ENCODE measurements at places on chromosomes 2 and 18. TPM values are rescaled to one million over a fixed set of nuclear protein-coding genes. Genes with fewer than 3 reads are reported as not detected.

GRCh38 chr2:194883711-194884110, 773.3 kb upstream of the SLC39A10 start:
- H3K27ac ChIP-seq, result no peak overlapping the region
- no peaks in the 10 kb centered on the region for H3K4me1 ChIP-seq
- H3K36me3 ChIP-seq, result no peaks in the 10 kb centered on the region
- DNase-seq, result no peak
- H3K27me3 ChIP-seq, result no peaks in the 10 kb centered on the region

GRCh38 chr2:113966832-113967231, 76.9 kb downstream of the ACTR3 start:
- H3K36me3 ChIP-seq, result no peaks in the 10 kb centered on the region
- no peak for DNase-seq
- H3K27me3 ChIP-seq, result no peaks in the 10 kb centered on the region
- no peak overlapping the region for H3K27ac ChIP-seq

DNA sequence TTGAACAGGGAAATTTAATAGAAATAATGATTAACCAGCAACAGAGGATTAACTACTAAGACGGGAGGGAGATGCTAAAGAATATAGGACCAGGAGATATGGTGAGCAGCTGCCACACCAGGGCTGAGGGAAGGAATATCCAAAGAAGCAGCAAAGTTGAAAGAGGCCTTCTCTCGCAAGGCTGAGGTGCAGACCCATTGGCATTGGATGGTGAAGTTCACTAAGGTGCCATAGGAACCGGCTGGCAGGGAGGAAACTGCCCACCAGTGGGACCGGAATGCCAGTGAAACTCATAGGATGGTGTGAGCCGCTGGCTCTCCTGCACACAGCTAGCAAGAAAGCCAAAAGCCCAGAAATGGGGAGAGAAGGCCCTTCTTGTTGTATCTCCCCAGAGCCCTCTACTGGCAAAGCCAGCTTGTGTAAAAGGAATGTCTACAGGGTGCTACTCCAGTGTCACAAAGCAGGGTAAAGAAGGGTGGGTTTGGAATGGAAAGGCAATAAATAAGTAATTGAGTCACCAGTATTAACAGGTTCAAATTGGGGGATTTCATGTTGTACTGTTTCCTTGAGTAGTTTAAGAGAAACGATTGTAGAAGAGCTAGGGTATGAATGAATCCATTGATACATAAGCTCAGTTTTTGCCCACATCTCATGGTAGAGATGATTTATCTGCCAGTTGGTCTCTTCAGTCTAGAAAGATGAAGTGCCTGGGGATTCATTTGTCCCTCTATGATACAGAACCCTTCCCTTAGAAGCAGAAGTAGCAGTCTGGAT, 36.0 kb downstream of the FARP2 start:
- H3K27me3 ChIP-seq, result no peaks in the 10 kb centered on the region
- no peak for DNase-seq
- H3K36me3 ChIP-seq, result no peaks in the 10 kb centered on the region
- H3K4me1 ChIP-seq, result no peaks in the 10 kb centered on the region
- no peak overlapping the region for H3K4me3 ChIP-seq
- H3K27ac ChIP-seq, result no peak overlapping the region

- H3K36me3 ChIP-seq, result no peaks in the 10 kb centered on the region
- no peak overlapping the region for H3K4me3 ChIP-seq
- no peak for DNase-seq
- H3K4me1 ChIP-seq, result no peaks in the 10 kb centered on the region
- no peak overlapping the region for H3K27ac ChIP-seq
- H3K27me3 ChIP-seq, result no peaks in the 10 kb centered on the region
Observed at GRCh38 chr2:31219131-31219969, 2.0 kb upstream of the CAPN14 start.

GRCh38 chr18:70636991-70637390, 348.1 kb downstream of the SOCS6 start:
- DNase-seq, result no peak
- H3K36me3 ChIP-seq, result no peaks in the 10 kb centered on the region
- no peak overlapping the region for H3K4me3 ChIP-seq
- H3K4me1 ChIP-seq, result no peaks in the 10 kb centered on the region

DNA sequence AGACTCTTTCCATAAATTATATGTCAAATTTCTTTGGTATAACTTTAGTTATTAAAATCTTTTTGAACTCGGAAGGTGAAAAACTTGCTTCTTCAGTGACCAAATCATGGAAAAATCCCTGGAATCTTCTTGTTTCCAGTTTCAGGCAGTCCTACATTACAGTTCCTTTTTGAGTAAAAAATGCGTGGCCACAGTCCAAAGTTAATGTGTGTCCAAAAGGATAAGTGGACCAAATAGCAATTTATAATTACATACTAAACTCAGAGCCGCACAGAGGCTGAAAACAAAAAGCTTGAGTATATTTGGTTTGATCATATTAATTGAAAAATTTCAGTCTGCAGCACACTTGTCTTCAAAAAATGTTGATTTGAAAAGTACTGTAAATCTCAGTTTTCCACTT, 28.4 kb upstream of the DYNC2LI1 start:
- H3K27ac ChIP-seq, result peak overlapping the region; percentile 45
- H3K4me3 ChIP-seq, result no peak overlapping the region
- DNase-seq, result no peak
- H3K4me1 ChIP-seq, result no peaks in the 10 kb centered on the region

GRCh38 chr18:32763293-32763692, 9.5 kb downstream of the KLHL14 start:
- no peak overlapping the region for H3K27ac ChIP-seq
- H3K27me3 ChIP-seq, result no peaks in the 10 kb centered on the region
- DNase-seq, result no peak
- H3K4me3 ChIP-seq, result no peak overlapping the region

DNA sequence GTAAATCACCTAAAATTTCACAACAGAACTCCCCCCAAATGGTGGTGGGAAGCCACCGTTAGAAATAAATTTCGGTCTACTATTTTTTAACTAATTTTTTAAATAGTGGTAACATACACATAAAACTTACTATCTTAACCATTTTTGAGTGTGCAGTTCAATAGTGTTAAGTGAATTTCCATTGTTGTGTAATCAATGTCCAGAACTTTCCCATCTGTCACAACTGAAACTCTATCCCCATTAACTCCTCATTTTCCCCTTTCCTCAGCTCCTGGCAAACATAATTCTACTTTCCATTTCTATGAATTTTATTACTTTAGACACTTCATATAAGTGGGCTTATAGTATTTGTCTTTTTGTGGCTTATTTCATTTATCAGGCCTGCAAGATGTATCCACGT, 34.1 kb upstream of the HNMT start:
- DNase-seq, result no peak
- no peaks in the 10 kb centered on the region for H3K36me3 ChIP-seq
- no peak overlapping the region for H3K4me3 ChIP-seq
- H3K27ac ChIP-seq, result no peak overlapping the region
- no peaks in the 10 kb centered on the region for H3K4me1 ChIP-seq

GRCh38 chr2:222732489-222733178, 61.2 kb downstream of the MOGAT1 start:
- H3K27ac ChIP-seq, result no peak overlapping the region
- no peaks in the 10 kb centered on the region for H3K27me3 ChIP-seq
- no peak for DNase-seq
- no peaks in the 10 kb centered on the region for H3K36me3 ChIP-seq
- no peaks in the 10 kb centered on the region for H3K4me1 ChIP-seq

DNA sequence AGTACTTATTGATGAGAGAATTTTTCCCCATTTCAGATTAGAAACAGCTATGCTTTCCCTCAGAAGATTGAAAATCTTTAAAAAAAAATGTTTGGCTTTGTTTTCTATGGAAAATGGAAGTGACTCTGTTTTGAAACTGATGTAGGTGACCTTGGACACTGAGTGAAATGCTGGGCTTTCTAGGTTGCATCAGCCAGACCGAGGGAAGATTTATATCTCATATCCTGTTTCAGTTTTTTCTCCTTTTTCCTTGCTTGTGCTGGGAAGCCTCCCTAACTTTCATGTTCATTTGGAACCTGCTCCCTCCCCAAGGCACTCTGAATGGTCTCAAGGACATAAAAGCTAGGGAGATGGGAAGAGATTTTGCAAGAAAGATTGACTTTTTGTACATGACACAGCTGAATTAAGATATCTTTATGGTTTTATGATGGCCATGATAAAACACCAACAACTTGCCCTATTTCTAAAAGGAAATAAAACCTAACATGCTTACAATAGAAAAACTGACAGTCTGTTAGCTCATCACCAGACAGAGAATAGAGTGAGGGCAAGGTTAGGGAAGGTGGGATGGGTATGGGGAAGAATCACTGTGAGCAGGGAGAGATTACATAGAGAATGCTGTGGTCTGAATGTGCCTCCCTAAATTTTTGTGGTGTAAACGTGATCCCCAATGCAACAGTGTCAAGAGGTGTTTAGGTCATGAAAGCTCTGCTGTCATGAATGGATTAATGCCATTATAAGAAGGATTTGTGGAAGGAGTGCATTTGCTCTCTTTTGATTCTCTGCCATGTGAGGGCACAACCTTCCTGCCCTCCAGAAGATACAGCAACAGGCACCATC, 249.7 kb downstream of the TPGS2 start:
- H3K27me3 ChIP-seq, result no peaks in the 10 kb centered on the region
- H3K27ac ChIP-seq, result peak overlapping the region; percentile 61
- peaks cover 35% of the 10 kb centered on the region for H3K4me1 ChIP-seq
- H3K36me3 ChIP-seq, result no peaks in the 10 kb centered on the region

LYG1 gene
- total RNA-seq, result 0.78 TPM

DNA sequence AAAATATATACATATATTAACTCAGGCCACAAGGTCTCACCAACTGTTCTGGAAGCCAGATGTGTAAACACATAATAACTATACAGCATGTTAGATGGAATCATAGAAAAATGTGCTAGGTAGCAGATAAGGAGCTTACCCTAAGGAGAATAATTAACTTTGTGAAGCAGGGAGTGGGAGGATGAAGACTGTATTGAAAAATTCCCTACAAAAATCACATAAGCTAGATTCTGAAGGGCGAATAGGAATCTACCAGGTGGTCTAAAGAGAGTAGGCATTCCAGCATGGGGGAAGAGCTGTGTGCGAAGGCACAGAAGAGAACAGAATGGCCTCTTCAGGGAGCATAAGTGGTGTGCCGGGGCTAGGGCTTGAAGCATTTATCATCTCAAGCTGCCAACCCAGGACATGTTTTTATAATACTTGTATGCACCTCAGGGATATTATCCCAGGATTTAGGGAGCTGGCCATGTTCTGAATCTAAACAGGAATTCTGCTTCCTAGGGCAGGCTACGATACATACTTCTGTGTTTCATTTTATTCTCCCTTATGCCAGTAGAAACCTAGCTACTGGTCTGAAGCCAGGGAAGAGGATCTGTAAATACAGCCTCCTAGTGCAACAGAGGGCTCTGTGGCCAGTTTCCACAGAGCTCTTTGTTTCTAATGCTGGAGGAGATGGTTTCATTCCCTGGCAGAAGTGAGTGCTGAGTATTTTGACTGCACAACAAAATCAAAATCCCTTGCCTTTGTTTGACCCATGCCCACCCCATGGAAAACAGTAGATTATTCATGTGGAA, 56.7 kb downstream of the NEMP2 start:
- H3K4me1 ChIP-seq, result no peaks in the 10 kb centered on the region
- H3K36me3 ChIP-seq, result no peaks in the 10 kb centered on the region
- H3K4me3 ChIP-seq, result no peak overlapping the region

COX5B gene
- total RNA-seq, result 391 TPM

- H3K27me3 ChIP-seq, result no peaks in the 10 kb centered on the region
- no peaks in the 10 kb centered on the region for H3K36me3 ChIP-seq
- no peak overlapping the region for H3K27ac ChIP-seq
- no peak for DNase-seq
Observed at GRCh38 chr2:158586491-158586890, 129.7 kb downstream of the PKP4 start.

GRCh38 chr2:47704287-47704686, 78.7 kb upstream of the MSH6 start:
- H3K27me3 ChIP-seq, result no peaks in the 10 kb centered on the region
- H3K36me3 ChIP-seq, result no peaks in the 10 kb centered on the region
- no peak for DNase-seq
- no peak overlapping the region for H3K27ac ChIP-seq
- H3K4me3 ChIP-seq, result no peak overlapping the region
- H3K4me1 ChIP-seq, result no peaks in the 10 kb centered on the region

NETO1 gene
- total RNA-seq, result not detected

DNA sequence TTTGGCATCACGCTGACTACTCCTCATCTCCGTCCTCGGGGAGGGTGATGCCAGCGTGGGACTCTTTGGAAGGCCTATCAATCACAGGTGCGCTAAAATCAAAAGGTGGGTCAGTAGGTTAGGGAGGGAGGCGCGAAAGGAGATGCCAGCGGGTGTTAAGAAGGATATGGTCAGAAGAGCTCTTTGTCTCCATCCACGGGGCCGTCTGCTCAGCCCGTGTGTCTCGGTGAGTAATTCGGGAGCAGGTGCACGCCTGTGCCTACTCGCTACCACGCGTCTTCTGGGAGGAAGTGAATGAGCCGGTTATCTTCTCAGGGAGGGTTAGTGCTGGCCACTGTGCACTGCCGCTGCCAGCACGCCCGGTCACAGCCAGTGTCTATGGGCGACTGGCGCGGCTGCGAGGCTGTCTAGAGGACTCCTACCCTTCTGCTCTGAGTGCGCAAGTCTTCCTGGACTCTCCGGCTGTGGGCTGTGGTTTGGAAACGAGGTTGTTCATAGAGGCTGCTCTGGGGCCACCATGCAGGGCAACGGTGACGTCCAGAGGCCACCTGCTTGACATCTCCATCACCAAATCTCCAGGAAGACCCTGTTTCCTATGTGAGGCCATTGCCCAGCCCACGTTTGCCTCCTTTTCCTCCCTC, 153.4 kb downstream of the MBP start:
- no peak for DNase-seq
- no peak overlapping the region for H3K27ac ChIP-seq
- H3K4me3 ChIP-seq, result no peak overlapping the region
- H3K4me1 ChIP-seq, result peaks cover 6% of the 10 kb centered on the region
- H3K36me3 ChIP-seq, result no peaks in the 10 kb centered on the region
- no peaks in the 10 kb centered on the region for H3K27me3 ChIP-seq

DNA sequence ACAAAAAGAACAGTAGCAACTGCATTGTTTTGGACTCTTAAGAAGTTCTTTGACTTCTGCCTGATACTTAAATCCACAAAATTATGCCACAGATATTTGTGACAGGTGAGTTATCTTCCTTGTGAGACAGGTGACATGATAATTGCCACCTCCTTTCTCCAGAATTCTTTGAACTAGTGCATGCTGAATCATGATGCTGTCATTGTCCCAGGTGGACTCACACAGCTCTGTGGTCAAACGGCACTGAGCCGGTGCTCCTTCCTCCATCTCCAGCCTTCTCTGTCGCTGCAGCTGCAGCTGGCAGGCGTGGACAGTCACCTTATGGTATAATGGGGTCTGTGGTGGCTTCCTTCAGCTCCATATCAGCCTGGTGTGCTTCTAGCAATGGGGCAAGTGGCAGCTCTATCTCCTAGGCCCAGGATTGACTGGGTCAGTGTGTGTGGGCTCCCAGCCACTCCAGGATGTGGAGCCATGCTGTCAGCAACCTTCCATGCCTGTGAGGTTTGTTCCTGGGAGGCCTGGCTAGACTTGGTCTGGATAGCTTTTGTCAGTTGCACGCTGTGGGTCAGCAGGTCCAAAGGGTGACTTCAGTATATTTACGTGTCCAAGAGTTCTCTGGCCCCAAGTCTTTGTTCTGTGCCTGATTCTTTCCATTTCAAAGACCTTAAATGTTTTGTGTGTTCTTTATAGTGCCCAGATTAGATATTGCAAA, 15.7 kb downstream of the ARMC9 start:
- no peaks in the 10 kb centered on the region for H3K27me3 ChIP-seq
- no peak overlapping the region for H3K27ac ChIP-seq
- no peaks in the 10 kb centered on the region for H3K36me3 ChIP-seq
- no peak for DNase-seq
- no peak overlapping the region for H3K4me3 ChIP-seq

ASXL3 gene
- total RNA-seq, result 0.47 TPM

Data from adrenal gland (tissue), 19 donors.